ENCODE measurements at places on chromosomes 4 and X.

GRCh38 chrX:44785652-44786051 is 58.2 kb upstream of the DUSP21 start:
- DNase-seq, result no peak

GRCh38 chrX:19849464-19850080 is 37.8 kb downstream of the SH3KBP1 start:
- no peak for DNase-seq

DNA sequence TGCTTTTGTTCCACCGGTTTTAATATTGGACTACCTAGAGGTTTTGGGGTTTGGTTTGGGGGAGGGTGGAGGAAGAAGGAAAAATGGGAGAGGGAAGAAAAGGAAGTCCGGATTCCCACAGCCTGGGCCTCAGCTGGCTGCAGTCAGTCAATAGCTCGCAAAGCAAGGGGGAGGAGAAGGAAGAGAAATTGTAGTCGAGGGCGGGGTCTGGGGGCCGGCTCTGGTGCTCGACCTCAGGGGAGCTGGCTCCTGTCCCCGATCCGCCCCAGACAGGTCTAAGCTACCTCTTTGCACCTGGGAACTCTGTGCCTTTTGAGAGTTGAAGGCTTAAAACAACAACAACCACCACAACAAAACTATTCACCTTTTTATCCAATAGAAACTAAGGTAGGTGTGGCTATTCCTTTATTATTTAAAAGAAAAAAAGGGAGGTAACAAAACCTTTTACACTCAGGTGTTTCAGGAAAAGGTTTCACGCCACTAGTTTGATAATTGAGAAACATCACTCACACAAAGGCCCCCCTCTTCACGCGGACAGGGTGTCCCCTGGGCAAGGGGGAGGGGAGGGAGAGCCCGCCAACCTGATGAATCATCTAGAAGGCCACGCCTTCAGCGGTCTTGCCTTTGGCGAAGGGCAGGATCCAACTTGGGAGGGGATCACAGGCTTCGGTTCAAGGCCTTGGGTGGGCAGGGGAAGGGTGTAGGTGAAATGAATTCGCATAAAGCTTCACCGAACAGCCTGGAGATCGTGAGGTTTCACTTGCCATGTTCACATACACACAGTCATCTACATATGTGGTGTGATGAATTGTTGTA is 1.6 kb upstream of the LNX1 start:
- no peak for DNase-seq

- DNase-seq, result no peak
These were observed 163.2 kb downstream of the SLC7A11 start for GRCh38 chr4:138078751-138079520.

GRCh38 chr4:78975865-78976264 is 36.6 kb upstream of the PAQR3 start:
- no peak for DNase-seq
